ENCODE measurements at places on chromosomes 16 and 17.
A peak's percentile ranks its signal among the peaks of the same experiment; 100 is the strongest.

DNA sequence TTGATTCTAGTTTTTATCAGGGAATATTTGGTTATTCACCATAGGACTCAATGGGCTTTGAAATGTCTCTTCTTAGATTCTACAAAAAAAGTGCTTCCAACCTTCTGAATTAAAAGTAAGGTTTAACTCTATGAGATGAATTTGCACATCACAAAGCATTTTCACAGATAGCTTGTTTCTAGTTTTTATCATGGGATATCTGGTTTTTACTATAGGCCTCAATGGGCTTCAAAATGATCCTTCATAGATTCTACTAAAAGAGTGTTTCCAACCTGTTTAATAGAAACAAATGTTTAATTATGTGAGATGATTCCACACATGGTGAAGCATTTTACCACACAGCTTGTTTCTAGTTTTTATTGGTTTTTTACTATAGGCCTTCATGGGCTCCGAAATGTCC, 560.7 kb downstream of the KCNJ18 start:
- no peak for DNase-seq

DNA sequence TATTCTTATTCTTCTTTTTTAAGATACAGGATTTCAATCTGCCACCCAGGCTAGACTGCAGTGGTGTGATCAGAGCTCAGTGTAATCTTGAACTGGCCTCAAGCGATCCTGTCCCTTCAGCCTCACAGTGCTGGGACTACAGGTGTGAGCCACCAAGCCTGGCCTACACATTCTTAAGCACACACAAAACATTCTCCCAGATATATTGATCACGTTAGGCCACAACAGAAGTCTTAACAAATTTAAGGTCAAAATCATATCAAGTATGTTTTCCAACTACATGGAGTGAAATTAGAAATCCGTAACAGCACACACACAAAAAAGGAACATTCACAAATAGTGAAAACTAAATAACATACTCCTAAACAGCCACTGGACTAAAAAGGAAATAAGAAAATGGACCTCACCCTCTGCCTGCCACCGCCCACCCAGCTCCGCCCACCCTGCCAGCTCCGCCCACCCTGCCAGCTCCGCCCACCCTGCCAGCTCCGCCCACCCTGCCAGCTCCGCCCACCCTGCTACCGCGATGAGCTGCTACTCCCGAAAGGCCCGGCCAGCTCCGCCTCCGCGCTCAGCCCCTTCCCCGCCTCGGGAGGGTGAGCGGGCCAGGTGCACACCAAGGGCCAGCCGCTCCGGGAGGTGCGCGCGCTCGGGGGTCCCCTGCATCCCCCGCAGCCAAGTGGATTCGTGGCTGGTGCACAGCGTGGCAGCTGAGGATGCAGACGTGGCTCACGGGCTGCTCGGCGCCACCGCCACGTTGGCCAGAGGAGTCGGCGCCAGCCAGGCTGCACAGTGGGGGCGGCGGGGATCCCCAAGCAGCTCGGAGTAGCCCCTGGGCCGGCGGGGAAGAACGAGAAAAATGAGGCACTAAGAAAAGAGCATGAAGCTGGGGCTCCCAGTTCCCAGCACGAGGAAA, 41.2 kb downstream of the C16orf87 start:
- DNase-seq, result peak; percentile 68

DNA sequence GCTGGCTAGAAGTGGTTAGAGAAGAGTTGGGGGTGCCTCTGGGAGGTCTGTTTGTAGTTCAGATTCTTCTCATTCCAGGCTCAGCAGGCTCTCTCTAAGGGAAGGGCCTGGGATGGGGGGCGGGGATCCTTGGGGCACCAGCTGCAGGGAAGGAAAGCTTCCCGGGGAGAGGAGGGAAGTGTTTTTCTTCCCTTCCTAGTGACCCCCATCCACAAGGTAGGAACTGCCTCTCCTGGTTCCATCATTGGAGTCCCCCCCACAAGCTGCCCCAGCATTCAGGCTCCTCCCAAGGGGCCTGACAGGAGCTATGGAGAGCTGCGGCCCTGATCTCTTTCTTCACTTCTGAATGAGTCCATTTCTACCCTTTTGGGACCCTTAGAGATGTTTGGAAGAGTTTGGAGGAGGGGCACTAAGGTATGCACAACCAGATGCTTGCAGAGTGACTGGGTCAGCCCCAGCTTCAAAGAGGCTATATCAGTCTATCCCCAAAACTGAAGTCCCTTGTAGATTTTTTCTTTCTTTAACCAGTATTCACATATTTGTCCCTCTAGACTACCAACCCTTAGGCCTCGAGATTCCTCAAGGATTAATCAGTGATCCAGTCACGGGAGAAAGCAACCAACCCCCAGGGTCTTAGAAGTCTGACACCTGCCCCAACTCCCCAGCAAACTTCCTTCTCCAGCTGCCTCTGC, 13.9 kb upstream of the FZD2 start:
- DNase-seq, result no peak

- DNase-seq, result no peak
Measured at GRCh38 chr16:73151225-73151624, 103.3 kb upstream of the ZFHX3 start.

- DNase-seq, result peak; percentile 95
Measured at GRCh38 chr17:29722411-29723198, 99.9 kb upstream of the CORO6 start.

DNA sequence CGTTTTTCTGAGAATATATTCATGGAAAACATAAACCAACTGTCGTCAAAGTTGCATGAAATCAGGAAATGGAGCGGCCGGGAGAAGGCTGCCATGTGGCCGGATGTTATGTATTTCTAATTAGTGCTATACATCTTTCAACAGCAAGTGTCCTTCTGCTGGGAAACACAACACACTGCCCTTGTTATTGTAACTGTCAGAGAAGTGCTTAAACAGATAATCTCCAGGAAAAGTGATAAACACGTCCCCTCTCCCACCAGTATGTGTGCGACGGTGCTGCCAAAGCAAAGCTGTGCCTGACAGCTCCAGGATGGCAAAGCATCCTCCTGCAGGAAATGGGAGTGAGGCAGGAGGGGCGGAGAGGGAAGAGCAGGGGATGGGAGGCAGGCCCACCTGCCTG, 111.8 kb downstream of the SMG6 start:
- DNase-seq, result no peak

DNA sequence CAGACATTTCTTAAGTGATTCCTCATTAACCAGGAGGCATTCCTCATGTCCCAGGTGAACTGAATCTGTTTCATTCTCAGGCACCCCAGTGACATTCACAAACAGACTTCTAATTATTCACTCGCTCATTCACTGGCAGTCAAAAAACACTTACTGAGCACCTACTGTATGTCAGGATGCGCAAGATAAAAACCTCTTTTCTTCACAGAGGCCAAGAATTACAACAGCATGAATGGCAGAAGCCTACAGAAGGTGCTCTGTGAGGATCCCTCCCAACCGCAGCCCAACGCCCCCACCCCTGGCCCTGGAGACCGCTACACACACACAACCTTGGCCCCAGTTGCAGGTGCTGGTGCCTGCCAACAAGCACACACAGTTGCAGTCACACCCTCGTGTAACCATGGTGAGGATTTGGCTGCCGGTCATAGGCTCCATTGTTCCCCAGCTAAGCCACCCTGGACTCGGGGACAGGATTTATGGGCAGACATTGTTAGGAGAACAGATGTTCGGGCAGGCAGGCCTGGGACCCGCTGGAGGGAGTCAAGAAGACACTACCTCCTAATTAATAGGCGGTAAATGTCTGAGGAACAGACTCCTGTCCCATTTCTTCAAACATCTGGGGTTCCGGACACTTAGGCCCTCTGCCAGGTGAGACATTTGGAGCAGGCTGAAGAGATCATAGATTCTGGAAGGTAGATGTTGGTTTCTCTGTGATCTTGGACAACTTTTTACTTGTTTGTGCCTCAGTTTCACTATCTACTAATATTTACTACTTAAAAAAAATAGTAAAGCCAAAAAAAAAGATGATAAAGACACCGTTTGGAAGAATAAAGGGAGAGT, 43.2 kb downstream of the CUEDC1 start:
- DNase-seq, result no peak

DNA sequence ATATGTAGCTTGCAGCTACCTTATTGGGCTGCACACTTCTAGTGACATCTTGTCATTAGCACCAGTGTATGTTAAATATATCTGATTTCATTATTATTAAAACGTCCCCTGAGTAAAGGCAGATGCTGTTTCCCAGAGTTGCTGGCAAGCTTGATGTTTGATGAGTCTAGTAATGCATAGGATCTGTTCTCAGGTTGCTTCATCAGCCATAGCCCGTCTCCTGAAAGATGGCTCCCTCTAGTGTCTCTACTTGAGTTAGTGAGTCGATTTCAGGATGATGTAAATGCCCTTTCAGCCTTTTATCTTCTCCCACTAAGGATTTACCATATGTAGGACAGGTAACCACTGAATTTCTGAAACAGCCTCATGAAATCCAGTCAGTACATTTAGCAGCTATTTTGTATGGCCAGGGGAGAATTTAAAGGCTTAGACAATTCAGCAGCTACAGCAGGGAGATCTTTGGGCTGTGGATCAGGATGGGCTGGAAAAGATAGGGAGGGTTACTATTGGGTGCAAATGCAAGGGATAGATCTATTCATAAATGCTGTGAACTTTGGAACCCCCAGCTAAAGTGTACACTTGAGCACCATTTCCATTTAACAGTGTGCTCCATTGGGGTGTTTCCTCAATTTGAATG, 376.3 kb downstream of the CNTNAP4 start:
- peak; percentile 42 for DNase-seq

DNA sequence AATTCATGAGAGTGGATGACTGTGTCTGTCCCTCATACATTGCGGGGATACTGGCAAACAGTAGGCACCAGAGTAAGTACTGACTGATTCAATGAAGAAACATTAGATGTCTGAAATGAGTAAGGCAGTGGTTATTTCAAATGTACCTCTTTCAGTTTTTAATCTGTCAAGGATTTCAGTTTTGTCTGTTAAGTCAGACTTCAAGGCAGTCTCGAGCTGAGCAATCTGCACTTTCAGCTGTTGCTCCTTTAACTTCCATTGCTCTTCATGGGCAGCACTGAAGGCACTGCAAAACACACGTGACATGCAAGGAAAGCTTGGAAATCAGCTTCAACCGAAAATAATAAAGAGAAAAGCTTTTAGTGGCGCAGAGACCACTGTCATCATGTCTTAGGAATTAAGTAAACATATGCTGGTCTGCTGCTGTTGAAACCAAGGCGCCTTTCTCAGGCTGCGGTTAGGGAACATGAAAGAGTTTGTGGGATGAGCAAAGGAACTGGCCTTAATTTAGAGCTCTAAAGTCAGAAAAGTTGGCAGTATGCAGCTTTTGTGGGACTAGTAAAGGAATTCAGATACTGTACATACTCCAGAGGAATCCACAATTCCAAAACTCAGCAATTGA, 38.8 kb downstream of the RPGRIP1L start:
- no peak for DNase-seq

- DNase-seq, result no peak
Measured at GRCh38 chr16:57740423-57741071, 5.0 kb downstream of the KATNB1 start.

- no peak for DNase-seq
Measured at GRCh38 chr17:27747462-27748359, 52.6 kb downstream of the NOS2 start.

DNA sequence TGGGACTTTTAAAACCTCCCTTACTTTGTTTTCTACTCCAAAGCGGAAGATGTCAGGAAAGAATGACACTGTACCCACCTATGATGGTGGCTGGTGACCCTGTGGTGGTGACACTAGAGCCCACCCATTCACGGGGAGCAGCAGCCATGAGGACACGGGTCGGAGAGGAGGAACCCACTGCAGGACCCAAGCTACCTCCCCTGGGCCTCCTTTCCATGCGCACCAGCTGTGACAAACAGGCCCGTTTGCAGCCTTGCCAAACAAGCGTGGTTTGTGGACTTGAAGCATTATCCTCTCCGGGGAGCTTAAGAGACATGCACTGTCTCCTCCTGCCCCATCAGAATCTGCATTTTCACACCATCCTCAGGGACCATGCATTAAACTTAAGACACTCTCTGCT, 85.6 kb downstream of the ZFHX3 start:
- no peak for DNase-seq

DNA sequence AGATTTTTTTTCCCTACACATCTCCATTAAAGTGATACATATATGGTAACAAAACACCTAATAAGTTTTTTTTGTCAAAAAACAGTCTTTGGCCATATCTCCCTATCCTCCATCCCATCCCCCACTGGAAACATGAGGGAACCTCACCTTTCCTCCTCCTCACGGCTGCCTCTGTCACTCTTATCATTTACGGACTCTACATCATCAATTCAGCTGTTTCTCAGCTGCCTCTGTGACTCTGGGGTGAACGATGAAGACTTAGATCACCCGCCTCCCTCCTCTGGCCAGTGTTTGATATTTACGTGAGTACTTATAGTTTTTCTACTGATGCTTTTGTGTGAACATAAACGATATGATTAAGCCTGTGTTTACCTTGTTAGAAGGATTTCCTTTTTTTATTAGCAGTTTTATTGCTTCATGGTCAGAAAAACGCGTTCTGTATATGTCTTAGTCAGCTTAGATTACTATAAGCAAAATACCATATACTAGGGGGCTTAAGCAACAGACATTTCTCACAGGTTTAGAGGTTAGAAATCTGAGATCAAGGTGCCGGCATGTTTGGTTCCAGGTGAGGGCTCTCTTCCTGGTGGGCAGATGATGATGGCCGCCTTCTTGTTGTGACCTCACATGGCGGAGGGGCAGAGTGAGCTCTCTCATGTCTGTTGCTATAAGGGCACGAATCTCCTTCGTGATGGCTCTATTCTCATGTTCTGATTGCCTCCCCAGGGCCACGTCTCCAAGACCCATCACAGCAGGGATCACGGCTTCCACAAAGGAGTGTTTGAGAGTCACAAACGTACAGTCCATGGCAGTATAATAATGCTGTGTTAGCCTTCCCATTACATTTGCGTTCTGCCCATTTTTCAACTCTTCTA, 32.1 kb downstream of the DNAH17 start:
- DNase-seq, result no peak

GRCh38 chr16:74936902-74937560, 47.9 kb downstream of the WDR59 start:
- peak; percentile 96 for DNase-seq

DNA sequence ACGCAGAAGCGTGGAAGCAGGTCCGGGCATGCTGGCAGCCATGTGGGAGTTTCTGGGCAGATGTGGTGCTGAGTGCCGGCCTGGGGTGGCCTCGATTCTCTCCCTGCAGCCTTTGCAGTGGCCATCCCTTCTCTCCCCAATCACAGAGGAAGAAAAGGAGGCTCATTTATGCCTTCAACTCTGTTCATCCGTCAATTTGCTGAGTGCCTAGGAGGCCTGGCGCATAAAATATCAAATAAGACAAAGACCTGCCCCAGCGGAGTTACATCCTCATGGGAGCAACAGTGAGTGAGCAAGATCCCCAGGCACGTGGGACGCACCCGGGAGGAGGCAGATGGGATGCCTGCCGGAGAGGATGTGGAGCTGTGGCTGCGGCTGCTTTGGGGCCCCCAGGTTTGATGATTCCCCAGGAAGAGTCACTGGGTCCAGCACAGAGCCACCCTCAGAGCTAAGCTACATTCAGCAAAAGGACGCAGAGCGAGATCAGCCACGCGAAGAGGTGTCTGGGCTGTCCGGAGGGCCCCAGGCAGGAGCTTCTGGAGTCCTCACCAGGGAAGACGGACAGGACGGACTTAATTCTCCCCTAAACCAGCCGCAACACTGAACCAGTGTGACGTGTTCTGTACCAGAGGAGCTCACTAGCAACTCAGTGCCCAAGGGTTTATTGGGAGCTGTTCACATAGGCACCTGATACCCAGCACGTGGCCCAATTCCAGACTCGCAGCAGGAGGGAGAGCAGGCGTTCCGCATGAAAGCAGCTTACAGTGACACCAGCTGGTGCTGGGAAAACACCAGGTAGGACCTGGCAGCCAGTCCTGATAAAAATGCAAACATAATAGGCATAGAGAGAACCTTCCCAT, 11.3 kb downstream of the CA5A start:
- DNase-seq, result no peak

- peak; percentile 27 for DNase-seq
Measured at GRCh38 chr17:45370949-45371413, 54.2 kb upstream of the MAP3K14 start.
